ENCODE measurements at places on chromosomes 6 and 20.

- peak; percentile 36 for DNase-seq
These were observed 117.2 kb upstream of the BACH2 start for GRCh38 chr6:90413867-90414266.

- DNase-seq = no peak
These were observed 131.3 kb downstream of the CEBPB start for GRCh38 chr20:50321797-50322480.

- no peak for DNase-seq
These were observed 25.0 kb downstream of the KCNB1 start for GRCh38 chr20:49457444-49457843.

DNA sequence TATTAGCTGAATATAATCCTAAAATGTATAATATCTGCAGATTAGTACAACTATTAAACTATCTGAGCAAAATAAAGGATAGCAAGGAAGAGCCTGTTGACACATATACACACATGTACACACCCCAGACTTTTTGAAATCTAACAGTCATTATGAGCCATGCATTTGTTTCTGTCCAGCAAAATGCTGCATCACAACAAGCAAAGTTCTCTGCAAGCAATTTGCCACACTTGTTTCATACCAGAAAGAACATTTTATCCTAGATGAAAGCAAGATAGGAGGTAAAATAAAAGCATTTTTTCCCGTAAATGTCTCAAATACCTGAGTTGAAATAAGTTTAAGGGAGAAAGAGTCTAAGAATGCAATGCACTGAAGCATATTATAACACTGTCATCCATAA is 145.2 kb downstream of the COL21A1 start:
- DNase-seq = no peak

- no peak for DNase-seq
These were observed 28.1 kb upstream of the APCDD1L start for GRCh38 chr20:58543274-58543673.

GRCh38 chr6:130355572-130355971 is 10.2 kb upstream of the TMEM200A start:
- no peak for DNase-seq

DNA sequence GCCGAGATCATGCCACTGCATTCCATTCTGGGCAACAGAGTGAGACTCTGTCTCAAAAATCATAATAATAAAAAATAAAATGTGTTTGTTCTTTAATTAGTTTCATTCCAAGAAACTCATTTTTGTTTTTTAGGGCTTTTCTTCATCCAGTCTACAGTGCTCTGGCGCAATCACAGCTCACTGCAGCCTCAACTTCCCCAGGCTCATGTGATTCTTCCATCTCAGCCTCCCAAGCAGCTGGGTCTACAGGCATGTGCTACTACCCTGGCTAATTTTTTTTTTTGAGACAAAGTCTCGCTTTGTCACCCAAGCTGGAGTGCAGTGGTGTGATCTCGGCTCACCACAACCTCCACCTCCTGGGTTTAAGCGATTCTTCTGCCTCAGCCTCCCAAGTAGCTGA is 143.6 kb upstream of the JARID2 start:
- DNase-seq = no peak

Measured in urinary bladder (tissue), 4 donors.